Activated CD4-positive, alpha-beta T cell treated with anti-CD3 and anti-CD28 coated beads, Interleukin-10, Interleukin-2, amounts not matched to agents 100 ng/mL and 50 ng/mL, durations not matched to agents 16 hours and 8 hours (primary cell): ENCODE measurements at places on chromosomes 4 and X.

GRCh38 chrX:6468706-6469105 is 66.2 kb downstream of the VCX3A start:
- no peak for DNase-seq

GRCh38 chr4:184318852-184319251 is 101.2 kb upstream of the ENPP6 start:
- DNase-seq = no peak

DNA sequence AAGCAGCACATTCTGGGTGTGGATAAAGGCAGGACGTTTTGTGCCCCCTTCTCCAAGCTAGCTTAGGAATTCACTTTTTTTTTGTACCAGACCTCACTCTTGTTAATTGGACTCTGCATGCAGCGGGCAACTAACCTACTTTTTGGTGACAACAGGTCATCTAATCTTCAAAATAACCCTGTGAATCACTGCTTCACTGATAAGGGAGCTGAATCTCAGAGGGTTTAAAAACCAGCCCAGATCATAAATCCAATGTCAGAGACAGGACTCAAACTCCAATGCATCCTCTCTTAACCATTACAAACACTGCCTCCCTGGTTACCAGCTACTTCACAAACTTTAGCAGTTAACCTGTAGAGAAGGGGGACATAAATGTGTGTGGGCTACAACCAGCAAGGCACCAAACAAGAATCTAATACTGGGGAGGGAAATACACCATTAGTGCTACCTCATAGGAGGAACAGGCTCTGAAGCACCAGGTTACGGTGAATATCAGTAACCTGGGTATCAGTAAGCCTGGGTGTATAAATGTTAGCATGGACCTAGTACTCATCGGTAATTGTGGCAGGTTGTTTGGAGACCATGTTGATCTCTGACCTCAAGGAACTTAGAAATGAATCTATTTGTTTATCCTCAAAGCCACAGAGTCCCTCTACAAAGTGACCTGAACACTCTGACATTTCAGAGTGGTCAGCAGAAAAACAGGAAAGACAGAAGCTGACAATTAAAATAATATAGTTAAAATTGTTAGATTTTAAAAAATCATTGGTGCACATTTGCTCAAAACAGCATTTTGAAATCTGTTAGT is 2.6 kb downstream of the TIFA start:
- DNase-seq = no peak

DNA sequence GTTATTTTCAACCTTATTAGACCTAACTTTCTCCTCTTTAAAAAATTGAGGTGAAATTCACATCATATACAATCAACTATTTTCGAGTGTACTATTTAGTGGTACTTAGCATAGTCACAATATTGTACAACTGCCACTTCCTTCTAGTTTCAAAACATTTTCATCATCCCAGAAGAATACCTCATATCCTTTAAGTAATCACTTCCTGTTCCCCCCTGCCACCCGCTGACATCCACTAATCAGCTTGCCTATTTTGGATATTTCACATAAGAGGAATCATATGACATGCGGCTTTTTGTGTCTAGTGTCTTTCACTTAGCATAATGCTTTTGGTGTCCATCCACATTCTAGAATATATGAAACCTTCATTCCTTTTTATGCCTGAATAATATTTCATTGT is 10.0 kb upstream of the PPA2 start:
- no peak for DNase-seq
